Hematopoietic multipotent progenitor cell treated with erythropoietin and hydrocortisone succinate and interleukin-3 and kit ligand, for 6 days (in vitro differentiated cells): ENCODE measurements at places on chromosomes 7 and 10.

GRCh38 chr7:145020454-145020853, 184.6 kb upstream of the TPK1 start:
- DNase-seq: no peak

DNA sequence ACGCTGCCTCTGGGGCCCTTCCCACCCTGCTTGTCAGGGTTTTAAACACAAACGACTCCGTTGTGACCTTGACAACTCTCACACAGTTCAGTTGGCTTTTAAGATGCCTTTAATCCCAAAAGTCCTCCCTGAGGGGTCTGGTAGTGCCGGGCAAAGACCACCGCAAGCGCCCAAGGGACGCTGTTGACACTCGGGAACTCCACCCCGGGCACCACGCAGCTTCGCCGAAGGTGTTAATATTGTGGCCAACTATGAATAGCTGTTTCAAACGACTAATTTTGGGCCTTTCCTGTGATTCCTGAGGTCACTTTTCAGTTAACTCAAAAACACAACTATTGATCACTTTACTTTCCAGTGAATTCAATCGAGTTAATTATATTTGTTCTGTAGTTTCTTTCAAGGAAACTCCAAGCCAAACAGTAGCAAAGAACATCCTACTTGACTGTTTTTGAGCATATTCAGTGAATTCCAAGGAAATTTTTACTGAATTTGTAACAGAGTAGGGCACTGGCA, 958 bp upstream of the ESYT2 start:
- DNase-seq: no peak

DNA sequence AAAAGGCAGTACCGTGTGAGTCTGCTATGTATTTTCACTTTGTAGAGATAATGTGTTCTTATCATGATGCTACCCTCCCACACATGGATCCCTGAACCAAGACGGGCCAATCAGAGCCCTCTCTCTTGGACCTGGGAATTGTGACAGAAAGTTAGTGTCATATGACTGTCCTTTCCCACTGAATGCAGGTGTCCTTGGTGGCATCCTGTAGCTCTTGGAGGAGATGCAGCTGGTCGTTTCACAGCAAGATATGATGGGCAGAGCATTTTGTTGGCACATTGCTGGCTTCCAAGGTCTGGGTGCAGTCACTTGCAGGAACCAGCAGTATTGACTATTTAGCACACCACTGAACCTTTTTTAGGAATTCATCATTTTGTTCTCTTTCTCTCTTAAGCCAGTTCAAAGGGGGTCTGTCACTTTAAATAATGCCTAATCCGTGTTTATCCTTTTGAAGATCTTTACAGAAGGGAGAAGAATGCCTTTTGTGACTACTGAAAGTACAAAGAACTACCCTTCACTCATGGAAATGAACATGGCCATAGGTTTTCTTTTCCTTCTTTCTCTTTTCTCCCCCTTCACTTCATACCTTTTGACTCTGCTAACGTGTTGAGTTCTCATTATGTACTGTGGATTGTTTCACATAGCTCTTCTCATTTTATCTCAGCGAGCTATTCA, 125.1 kb downstream of the PLXDC2 start:
- no peak for DNase-seq

DNA sequence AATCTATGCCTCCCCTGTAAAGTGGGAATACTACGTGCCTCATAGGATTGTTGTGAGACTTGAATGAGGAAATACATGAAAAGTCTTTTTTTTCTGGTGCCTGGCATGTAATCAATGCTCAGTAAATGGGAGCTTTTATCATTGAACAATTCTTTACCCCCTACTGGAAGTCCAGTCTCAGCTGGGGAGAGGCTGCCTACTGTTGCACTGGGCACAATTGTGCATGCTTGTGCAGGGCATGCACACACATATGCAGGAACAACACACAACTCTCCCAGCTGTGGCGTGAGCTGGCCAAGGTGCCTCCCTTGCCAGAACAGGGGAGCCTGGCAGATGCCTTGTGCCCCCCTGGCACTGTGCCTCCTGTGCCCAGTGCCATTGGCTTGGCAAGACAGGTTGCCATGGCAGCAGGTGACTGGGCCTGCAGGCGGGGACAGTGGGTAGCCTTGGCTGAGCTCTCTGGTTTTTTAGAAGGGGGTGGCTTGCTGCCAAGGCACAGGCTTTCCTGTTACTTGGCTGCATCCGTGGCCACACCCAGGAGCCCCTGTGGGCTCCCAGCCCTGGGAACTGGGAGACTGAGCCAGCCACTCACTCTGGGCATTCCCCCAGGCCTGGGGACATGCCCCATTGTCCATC, 16.1 kb upstream of the PALD1 start:
- no peak for DNase-seq

- DNase-seq: no peak
These were observed 182.1 kb upstream of the NAMPT start for GRCh38 chr7:106466867-106467266.
